Putamen (tissue), 1 donor: ENCODE measurements at places on chromosomes 12 and 14.

DNA sequence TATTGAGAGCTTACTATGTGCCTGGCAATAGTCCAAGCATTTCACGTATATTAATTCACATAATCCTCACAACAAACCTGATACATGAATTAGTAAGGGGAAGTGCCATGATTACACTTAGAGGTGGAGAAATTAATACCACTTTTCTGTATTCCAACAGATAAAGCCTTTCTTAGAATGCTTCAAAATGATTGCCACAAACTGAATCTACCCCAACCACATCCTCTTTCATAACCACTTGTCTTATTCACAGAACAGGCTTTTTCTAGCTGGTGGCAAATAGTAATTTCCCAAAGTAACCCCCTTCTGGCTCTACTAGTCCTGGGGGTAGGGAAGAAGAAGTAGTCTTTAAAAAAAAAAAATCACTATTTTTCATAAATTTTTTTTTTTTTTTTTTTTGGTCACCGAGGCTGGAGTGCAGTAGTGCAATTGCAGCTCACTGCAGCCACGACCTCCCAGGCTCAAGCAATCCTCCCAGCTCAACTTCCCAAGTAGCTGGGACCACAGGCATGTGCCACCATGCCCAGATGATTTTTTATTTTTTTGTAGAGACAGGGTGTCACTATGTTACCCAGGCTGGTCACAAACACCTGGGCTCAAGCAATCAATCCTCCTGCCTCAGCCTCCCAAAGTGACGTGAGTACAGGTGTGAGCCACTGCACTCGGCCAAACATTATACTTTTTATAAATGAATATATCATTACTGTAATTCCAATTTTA is 59.0 kb upstream of the ARID2 start:
- DNase-seq = no peak

GRCh38 chr14:75141967-75142366 is 15.1 kb upstream of the NEK9 start:
- DNase-seq = no peak

DNA sequence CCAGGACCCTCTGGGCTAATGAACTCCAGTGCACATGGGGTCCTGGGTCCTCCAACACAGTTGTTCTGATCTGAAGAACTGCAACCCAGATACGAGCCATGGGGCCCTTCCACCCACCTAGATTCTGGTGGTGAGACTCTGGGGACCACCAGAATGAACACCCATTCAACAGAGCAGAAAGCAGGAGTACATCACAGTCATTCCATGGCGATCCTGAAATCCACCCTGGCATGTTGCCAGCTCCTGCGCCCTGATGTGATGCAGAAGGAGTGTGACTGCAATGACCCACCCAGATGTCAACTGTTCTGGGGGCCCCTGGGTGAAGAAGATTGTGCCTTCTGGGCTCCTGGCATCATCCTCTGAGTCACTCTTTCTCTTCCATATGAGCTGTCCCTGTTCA is 211.6 kb downstream of the KIF26A start:
- DNase-seq = no peak

DNA sequence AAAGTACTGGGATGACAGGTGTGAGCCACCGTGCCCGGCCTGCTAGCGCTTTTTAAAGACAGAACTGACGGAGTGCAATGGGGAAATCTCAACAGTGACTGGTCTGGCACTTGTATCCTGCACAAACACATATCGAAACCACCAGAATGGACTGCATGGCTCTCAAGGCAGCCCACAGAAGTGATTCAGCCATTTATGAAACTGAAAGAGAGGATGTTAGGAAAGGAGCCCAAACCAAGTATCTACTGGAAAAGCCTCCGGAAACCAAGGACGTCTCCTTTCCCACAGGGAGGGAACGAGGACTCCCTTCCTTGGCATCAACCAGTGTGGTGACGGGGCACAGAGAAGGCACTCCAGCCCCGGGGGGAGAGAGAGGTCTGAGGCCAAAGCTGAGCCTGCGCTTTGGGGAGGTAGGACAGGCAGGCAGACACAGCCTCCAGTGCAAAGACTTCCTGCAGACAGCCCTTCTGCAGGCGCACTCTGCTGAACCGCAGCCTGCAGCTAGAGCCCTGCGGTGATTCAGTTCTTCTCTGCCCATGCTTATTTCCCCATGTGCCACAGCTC is 16.5 kb downstream of the SLC15A4 start:
- peak; percentile 47 for DNase-seq

- no peak for DNase-seq
Observed at GRCh38 chr12:22234561-22234960, 99.9 kb downstream of the ST8SIA1 start.

DNA sequence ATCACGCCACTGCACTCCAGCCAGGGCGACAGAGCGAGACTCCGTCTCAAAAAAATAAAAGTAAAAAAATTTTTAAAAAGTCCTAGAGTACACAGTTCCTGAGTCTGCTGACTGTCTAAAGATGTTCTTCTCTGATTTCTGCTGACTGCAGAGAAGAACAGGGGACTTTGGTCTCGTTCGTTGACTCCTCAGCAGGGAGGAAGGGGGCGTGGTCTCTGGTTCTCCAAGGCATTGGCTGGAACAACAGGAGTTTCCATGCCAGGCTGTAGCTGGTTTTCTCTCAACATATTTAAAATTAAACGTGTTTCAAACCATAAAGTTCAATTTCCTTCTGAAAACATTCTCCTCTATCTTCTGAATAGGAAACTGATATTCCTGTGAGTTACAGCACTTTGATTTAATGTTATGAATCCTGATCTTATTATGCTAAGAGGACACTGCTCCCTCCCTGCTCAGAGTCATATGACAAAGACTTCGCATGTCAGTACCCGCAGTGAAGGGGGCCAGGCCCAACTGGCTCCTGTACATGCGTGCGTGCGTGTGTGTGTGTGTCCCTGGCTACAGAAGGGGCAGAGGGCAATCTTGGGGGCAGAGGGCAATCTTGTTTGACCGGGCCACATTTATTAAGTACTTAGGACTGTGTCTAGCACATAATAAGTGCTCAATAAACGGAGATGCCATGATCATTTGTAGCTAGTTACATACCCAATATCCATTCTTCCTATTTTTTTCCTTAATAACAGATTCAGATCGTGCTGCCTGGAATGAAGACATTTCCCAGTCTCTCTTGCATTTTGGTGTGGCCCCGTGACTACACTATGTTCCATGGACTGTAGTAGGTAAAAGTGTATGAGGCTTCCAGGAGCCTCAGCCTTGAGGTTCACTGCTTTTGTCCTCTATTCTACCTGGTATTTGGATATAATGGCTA is 16.5 kb upstream of the HNF1A start:
- DNase-seq = no peak
